ENCODE measurements at places on chromosomes 11 and 22.

DNA sequence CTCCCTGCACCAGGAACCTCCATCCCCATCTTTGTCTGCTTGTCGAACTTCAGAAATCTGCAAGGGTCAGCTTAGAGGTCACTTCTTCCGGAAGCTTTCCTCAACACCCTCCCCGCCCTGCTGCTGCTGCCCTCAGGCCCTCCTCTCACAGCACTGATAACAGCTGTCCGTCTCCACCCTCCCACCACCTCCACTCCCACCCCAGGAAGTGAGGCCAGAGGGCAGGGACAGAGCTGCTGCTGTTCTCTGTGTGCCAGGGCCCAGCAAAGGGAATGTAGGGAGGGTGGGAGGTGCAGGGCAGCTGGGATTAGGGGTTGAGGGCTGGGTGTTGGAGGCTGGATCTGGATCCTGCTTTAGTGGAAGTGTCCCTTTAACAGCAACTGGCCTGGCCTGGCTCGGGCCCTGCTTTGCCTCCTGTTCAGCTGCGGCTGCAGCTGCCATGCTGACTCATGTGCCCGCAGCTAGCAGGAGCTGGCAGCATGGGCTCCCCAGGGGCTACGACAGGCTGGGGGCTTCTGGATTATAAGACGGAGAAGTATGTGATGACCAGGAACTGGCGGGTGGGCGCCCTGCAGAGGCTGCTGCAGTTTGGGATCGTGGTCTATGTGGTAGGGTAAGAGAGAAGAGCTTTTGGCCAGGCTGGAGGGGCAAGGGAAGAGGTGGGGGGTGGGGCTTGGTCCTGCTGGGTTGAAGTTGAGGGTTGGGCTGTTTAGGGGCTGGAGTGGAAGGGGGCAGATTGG is at the start of gene P2RX6:
Gene P2RX6, plus strand, starts transcription at position 440 of the 740 bp plus-strand sequence. Its CDS starts 10 bp downstream, at position 450.
- DNase-seq, result no peak

GRCh38 chr11:46846510-46846830 is 390 bp upstream of the CKAP5 start:
- no peak for DNase-seq

- DNase-seq, result no peak
Measured at GRCh38 chr11:69930081-69931059, 111.2 kb upstream of the FGF3 start.

GRCh38 chr11:134504146-134504905 is 92.3 kb upstream of the B3GAT1 start:
- no peak for DNase-seq

DNA sequence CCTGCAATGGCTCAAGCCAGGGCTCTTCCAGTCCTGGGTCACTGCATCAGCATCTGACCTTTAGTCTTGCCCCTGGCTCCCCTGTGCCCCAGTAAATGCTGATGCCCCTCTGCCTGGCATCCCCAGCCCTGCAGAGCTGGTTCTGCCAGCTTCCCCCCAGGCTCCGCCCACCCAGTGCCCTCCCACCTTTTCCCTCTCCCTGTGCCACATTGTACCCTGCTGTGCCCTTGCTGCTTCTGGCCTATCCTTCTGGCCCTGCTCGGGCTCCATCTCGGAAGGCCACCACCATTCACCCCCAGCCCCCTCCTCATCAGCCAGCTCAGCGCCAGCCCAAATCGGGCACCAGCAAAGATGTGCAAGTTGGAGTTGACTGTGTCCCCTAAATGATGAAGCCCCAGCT is 7.4 kb downstream of the CAPN5 start:
- no peak for DNase-seq

GRCh38 chr11:121059605-121060004 is 35.7 kb downstream of the TBCEL start:
- no peak for DNase-seq

- no peak for DNase-seq
Measured at GRCh38 chr11:15839061-15839460, 517.3 kb downstream of the SOX6 start.

DNA sequence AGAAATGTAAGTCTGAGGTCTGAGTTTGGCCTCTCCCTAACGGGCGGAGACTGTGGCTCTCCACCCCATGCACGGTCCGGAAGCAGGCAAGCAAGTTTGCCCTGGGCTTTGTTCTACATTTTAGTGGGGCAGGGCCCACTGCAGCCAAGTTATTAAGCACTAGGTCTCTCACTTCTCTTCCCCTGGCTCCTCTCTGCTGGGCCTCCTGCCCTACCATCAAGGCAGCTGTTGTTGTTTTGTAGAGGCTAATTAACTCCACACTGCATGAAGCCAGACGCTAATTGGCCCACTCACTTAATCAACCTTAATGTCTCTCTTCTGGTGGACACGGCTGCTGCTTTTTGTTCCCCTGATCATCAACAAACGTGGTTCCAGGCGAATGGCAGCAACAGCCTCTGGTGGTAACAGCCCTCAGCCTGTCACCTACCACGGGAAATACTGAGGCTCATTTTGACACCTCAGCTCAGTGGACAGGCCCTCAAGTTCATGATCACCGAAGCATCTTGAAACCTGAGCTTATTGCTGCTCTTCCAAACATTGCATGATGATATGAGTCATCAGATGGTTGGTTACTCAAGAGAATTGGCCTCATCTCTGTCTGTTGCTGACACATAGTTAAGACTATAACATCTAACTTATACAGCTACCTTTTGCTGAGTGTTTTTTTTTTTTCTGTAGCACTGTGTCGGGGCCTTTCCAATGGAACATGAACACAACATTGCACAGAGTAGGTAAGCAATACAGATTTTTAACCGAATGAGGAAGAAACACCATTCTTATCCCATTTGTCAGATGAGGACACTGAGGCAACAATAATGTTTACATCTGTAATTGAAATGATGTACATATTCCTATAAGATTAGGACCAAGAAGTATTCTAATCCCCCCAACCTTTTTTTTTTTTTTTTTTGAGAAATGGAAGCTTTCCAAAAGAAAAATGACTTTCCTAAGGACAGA is 20.8 kb upstream of the LMO2 start:
- no peak for DNase-seq

DNA sequence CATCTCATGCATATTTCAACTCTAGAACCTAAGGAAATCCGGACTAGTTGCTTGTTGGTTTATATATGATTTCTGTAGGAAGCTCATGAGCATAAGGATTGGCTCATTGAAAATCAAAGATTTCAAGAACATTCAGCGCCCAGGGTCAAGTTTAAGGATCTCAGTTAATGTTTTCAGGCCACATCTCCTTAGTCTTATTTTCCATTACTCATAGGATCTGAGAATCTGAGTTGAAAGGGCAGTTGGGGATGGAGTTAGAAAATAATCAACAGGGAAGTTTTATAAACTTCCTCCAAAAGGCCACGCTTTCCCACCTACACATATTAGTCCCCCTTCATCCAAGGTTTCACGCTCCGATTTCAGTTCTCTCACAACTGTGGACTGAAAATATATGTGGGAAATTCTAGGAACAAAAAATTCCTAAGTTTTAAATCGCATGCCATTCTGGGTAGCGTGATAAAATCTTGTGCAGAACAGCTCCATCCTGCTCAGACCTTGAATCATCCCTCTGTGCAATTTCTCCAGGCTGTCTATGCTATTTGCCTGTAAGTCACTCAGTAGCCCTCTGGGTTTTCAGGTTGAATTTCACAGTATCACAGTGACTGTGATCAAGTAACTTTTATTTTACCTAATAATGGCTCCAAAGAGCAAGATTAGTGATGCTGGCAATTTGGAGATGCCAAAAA is 160.2 kb downstream of the KIRREL3 start:
- no peak for DNase-seq

DNA sequence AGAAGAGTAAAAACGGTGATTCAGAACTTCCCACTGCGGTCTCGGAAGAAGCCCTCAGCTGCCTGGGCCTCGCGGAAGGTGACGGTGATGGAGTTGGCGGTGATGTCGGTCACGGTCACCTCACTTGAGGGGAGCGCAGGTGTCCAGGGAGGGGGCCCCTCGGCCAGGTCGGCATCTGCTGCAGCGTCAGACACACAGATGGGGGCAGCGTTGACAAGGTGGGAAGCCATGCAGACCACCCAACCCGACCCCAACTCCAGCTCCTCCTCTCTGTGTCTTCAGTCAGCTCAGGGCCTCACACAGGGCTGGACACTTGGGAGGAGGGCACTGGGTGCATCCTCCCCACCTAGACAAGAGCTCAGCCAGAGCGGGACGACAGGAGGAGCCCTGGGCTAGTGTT is 18.6 kb downstream of the CBX7 start:
- DNase-seq, result no peak

- DNase-seq, result no peak
Measured at GRCh38 chr11:133714471-133715375, 130.6 kb downstream of the SPATA19 start.

- no peak for DNase-seq
Measured at GRCh38 chr22:27756212-27756660, 45.3 kb downstream of the MN1 start.

GRCh38 chr11:8338138-8338537 is 74.5 kb upstream of the LMO1 start:
- DNase-seq, result no peak

DNA sequence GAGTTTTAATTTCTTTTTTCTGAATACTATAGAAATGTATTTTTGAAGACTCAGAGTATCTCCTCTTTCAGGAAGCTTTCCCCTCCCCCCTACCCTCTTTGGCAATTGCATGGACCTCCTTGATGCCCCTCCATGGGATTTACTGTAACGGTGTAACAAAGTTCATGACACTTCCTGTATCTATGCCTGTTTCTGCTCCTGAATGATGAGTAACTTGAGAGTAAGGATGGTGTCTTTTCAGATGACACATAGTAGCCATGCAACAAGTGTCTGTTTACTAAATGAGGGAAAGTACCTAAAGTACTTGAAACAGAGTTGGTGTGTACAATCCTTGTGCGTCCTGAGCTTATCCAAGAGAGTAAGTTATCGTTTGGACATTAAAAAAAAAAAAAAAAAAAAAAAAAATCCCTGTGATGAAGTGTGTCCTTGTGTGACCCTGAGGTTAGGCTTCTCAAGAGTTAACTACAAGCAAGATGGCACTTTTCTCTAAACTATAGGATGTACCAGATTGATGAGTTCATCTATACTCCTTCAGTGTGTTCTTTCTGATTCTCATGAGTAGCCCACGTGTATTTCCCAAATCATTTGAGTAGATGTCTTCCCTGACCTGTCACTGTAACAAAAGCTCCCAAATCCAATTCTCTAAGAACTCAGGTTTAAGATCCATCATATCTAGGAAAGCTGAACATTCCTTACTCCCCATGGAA is 7.4 kb downstream of the ETS1 start:
- no peak for DNase-seq
